ENCODE measurements at places on chromosomes 6 and 20.
A peak's percentile ranks its signal among the peaks of the same experiment; 100 is the strongest.

GRCh38 chr6:131561925-131562707, 10.9 kb upstream of the ARG1 start:
- no peak for DNase-seq

DNA sequence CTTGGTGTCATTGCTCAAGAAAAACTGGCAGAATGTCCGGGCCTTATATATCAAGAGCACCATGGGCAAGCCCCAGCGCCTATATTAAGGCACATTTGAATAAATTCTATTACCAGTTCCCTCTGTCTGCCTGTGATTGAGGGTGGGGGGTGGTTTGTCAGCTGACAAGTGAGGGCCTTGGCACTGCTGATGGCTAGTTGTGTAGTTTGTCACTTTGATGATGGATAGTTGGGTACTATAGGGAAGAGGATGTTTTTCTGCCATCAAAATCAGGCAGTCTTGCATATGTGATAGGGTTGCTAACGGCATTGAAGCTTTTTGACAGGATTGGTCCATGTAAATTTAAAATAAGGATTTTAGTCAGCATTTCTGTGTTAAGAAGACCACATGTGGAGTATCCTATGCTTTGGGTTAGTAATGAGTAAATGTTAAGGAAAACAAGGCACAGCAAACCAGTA, 2.5 kb downstream of the RPL10A start:
- DNase-seq: no peak

GRCh38 chr6:47634210-47635047, 64.0 kb upstream of the ADGRF4 start:
- DNase-seq: no peak

GRCh38 chr6:11206576-11206975, 25.9 kb downstream of the NEDD9 start:
- DNase-seq: no peak

GRCh38 chr6:26445934-26446667, 5.8 kb downstream of the BTN3A3 start:
- peak; percentile 64 for DNase-seq

DNA sequence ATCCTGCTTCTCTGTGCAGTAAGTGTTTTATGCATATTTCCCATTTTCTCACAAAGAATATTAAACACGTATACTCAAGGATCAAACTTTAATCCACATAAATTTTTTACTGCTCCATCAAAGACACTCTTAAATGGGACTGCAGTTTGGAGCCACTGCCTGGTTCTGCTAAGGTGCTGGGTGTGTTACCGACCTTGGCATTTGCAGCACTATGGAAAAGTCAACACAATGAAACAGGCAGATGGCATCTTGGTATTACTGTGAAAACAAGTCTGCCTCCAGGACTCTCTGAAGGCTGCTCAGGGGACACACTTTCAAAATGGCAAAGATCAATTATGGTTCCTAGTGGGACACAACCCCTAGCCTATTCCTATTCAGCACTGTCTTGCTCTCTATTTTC, 17.3 kb upstream of the HLA-G start:
- no peak for DNase-seq

DNA sequence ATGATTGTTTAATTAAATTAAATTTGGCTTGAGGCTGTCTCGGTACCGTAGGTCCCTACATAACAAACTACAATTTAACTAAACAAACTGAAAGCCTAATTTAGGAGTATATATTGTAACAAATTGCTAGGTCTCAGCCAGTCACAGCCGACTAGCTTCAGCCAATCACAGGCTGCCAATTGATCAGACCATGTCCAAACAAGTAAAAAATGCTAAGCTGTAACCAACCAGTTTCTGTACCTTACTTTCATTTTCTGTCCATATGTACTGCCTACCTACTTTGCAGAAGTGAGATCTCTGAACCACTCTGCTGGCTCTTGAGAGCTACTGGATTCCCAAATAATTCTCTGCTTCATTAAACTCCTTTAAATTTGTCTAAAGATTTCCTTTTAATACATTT, 648.0 kb upstream of the GJE1 start:
- DNase-seq: peak; percentile 26

GRCh38 chr6:98514073-98514720, 320.2 kb upstream of the POU3F2 start:
- no peak for DNase-seq

DNA sequence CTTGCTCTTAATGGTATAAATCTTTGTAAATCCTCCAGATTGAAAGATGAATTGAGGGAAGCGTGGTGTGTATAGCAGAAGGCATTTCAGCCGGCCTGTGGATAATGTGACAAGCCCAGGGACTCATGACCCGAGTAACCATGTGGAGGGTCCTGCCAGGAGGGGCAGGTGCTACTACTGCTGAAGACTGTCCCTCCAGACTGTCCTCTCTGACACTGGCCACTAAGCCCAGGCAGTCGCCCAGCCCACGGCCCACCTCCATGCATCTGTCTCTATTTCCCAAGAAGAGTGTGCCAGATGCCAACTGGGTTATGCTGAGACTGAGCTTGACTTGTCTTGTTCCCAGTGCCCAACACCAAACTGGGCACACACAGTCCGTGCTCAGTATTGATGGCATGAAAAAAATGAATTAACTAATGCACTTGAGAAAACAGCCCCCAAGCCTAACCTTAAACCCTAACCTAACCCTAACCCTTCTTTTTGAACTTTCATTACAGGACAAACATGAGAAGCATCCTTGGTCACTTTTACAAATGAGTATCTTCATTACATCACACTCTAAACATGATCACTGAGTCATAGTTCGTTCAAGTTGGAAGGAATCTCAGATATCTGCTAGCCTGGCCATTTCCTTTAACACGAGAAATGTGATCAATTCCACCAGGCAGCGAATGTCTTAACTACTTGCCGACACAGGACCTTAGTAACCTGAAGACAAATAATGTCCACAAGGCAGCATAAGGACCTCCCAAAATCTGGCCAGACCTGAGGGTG, 182.2 kb upstream of the RREB1 start:
- DNase-seq: no peak

- no peak for DNase-seq
Observed at GRCh38 chr6:113121571-113121970, 735.6 kb upstream of the MARCKS start.

DNA sequence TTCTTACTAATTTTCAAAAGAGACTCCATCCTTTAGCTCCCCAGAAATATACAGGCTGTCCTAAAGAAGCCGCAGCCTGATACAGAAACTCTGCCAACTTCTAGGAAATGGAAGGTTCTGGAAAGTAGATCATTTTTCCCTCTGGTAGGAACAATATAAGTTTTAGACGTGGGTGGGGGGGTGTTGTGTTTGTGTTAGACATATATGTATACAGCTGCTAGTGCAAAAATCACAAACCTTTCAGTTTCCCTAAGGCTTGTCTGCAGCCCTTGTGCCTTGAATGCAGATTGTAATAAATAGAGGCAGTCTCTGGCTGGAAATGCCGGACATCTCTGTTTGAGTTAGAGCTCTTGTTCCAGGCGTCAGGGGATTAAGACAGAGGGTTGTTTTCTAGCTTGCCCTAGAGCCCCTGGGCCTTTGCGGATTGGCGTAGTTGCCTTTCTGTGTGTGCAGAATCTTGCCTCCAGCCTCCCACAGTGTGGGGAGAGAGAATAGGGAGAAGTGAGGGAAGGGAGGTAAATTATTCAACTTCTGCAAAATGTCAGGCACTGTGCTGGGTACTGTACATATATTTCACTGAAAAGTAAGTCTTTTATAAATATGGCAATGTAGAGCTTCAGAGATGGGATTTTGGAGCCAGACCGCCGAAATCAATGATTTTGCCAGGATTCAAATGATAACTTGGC, 269.7 kb downstream of the PRL start:
- no peak for DNase-seq

DNA sequence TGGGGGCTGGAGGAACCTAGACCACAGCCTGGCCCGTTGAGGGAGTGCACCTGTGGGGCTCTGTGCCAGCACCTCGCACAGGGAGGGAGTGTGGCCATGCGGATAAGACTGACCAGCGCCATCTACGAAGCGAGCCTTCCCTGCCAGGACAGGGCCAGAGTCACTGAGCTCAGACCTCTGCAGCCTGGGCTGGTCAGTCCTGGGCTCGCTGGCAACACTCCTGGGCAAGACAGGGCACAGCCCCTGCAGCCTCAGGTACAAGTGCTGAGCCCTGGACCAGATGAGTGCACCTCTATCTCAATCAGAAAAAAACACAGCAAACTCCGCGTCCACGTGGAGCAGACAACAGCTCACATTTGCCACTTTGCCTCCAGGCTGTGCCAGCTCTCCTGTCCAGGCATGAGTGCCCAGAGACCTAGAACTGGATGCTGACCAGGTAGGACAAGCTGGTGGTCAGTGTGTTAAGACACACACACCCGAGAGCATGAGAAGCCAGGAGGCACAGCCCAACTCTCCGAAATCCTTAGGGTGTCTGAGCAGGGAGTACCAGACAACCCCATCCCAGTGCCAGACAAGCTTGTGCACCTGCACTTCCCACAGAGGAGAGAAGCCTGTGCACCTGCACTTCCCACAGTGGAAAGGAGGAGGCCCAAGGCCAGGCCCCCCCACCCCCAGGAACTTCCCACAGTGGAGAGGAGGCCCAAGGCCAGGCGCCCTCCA, 4.9 kb downstream of the ARFRP1 start:
- DNase-seq: no peak

DNA sequence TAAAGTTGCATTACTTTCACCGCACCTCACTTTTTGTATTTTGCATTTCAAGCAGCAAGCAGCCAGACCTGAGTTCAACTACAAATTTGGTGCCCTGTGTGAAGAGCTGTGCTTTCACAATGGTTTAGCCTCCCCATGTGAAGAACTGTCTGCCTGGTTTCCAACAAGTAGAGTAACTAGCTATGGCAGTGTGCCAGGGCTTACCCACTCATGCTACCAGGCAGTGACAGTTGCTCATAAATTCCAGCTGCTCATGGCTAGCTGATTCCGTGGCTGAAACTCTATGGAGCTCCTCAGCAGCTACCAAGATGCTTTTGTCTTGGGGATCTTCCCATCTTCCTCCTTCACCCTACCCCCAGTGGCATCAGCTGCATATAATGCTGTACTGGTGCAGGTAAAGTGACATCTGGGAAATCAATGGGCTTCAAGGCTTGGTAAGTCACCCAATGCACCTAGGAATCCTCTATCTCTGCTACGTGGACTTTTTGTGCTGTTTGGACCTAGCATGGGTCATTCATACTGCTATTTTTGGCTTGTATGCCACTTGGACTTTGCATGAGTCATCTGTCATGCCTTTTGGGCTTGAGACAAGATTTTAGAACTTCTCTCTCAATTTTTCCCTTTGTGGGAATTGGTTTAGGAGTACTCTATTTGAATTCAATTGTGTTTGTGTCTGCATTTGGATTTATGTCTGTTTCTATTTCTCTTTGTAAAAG, 176.5 kb upstream of the GJE1 start:
- no peak for DNase-seq

- DNase-seq: no peak
Observed at GRCh38 chr6:4426968-4427367, 291.6 kb upstream of the ECI2 start.
